Activated CD4-positive, alpha-beta memory T cell treated with anti-CD3 and anti-CD28 coated beads, Interleukin-2, amount 10 ng/mL, durations not matched to agents 7 days and 5 days (primary cell): ENCODE measurements at places on chromosomes 12 and 14.

DNA sequence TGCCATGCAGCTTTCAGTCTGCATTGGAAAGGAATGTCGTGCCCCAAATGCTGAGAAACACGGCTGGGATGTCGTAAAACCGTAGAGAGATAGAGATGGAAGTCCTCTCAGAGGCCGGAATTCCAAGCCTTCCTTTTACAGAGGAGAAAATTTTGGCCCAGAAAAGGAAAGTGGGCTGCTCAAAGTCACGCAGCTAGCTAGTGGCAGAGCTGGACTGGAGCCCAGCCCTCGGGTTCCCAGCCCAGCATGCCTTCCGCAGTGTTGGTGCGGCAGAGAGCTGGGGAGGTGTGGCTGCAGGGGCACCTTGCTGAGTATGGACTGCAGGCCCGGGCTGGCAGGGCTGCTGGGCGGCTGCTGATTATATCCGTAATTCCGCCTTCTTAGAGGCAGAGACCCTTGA, 50.3 kb downstream of the KCNA1 start:
- DNase-seq = no peak

GRCh38 chr12:31119192-31119802, 45.6 kb downstream of the DDX11 start:
- DNase-seq = no peak

- no peak for DNase-seq
Measured at GRCh38 chr12:106499628-106500027, 83.2 kb upstream of the RFX4 start.

DNA sequence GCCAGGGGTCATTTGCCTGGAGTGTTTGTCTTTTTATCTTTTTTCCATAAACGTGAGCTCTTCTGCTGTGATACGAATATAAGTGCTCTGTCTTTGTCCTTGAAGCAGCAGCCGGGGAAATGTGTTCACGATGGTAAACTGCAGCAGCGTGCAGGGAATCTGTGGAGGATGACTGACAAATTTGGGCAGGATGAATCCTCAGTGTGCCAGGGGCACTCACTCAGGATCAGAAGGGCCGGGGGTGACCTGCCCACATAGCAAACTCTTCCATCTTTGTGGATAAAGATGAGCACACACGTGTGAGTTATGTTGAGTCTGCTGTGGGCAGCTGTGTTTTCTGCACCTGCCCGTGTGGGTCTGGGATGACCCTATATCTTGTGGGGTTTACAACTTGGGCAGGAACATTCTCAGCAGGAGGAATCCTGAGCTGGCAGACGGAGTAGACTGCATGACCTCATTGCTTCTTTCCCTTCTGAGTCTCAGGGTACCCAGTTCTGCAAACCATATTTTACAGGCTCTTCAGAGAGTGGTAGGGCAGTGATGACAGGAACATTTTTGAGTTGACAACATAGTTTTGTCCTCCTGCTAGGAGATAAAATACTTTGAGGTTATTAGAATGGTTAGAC, 711 bp downstream of the ANO4 start:
- DNase-seq = no peak

DNA sequence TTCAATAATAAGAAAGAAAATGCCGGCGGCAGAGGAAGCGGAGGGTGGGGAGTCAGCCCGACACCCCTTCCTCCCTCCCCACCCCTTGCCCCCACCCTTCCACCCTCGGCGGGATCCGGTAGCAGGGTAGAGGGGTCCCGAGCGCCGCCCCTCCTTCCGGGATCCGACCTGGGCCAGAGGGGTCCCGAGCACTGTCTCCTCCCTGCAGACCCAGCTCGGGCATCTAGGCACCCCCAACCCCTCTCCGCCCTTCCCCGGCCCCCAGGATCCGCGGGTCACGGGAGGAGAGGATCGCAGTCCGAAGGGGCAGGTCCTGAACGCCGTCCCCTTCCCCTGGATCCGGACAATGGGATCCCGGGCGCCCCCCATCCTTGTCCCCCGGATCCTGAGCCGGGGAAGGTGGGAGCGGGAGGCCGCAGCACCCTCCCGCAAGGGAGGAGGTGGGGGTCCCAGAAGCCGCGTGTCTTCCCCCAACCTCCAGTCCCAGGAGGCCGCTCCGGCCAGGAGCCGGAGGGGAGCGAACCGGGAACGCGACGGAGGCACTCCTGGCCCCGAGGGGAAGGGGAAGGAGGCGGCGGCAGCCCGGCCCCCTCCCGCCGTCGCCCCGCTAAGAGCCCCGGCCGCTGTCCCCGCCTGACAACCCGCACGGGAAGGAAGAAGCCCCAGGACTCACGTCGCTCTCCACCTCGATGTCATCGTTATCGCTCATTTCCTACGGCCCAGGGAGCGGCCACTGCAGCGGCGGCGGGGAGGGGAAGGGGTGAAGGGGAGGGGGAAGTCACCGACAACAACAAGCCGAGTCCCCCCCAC, 481 bp downstream of the MAX start:
- DNase-seq = peak; percentile 51

DNA sequence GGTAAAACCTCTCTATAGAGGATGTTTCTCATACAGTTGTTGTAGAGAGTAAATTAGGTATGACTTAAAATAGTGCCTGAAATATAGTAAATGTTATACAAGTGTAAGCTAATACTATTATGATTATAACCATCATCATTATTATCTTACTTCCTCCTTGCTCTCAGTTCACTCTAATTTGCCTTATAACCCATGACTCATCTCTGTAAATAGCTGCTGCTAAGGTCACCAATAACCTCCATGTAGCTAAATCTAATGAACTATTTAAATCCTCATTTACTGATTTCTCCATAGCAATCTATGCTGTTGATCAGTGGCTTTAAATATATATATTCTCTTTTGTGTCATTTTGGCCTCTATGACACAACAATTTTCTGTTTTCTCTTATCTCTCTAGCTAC, 109.6 kb downstream of the RMST start:
- no peak for DNase-seq

DNA sequence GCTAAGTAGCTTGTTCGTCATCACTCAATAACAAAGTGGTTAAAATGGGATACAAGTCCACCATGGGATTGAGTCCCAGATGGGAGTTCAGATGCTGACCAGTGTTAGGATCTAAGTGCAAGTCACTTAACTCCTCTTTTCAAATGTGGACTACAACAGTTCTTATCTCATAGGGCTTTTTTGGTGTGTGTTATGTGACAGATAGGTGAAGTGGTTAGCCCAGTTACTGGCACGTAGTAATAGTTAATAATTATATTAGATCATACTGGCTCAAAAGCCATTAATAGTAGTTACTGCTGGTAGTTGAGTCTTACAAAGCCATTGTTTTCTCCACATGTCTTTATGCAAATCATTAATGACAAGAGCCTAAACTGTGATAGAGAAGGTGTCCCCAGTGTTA, 73.2 kb downstream of the RCOR1 start:
- no peak for DNase-seq

GRCh38 chr12:113108308-113108707, 27.3 kb downstream of the RASAL1 start:
- DNase-seq = no peak

DNA sequence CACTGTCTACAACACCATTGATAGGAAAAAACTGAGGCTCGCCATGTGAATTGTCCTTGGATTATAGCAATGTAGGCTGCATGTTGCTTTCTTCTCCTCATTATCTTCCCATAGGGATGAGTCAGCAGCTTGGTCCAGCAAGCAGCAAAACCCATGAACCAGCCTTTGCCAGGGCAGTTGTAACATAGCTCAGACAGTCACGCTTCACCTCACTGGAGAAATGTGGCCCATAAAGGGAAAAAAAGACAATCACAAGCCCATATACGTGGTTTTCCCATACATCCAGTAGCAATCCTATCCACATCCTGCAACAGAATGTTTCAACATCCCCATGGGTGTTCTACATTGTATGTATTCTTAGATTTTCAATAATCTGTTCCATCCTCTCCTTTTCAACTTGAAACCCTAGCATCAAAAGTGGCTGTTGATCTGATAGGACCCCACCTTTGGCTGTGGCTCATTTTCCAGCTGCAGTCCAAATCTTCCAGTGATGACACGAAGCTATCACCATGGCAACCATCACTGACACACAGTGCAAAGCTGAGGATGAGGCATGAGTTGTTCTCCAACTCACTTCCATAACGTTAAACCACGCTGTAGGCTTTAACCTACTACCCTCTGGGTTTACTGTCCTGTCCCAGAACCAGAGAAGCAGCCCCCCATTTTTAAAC, 34.0 kb downstream of the GRIN2B start:
- DNase-seq = no peak

GRCh38 chr14:32341947-32342846, 13.1 kb downstream of the AKAP6 start:
- DNase-seq = no peak

DNA sequence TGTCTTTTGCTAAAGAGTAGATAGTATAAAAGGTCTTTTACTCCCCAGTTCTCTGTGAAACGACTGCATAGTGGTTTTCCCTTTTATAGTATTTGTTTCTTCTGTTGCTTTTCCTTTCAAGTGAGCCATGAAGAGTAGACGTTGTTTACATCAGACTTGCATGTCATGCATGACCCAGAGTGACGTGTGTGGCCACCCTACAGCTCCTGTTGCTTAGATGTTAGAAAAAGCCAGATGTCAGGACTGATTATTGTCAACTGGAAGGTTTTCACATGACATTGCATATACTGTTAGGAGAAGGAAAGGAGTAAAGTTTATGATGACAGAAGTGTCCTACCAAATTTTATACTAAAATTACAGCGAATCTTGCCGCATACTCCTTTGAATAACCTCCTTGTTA, 1.3 kb upstream of the RD3L start:
- DNase-seq = no peak
